B cell (primary cell): ENCODE measurements at places on chromosomes 4 and X.

- DNase-seq = no peak
Measured at GRCh38 chr4:8370835-8371595, 69.5 kb downstream of the ACOX3 start.

DNA sequence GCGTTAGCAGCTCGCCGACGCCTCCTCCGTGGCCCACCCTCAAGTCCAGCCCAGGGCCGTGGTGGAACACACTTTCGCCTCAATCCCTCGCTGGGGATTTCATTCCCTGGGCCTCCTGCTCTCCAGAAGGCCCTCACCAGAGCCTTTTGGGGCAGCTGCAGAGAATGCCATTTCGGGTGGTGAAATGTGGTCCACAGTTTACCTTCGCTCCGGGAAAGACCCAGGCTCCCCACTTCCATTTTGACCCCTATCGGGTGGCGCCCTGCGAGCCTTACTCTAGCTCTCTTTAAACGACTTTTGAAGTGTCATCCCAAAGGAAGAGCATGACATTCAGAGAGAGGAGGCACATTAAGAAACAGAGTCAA is 496 bp downstream of the SH2D1A start:
- DNase-seq = no peak

- DNase-seq = no peak
Measured at GRCh38 chrX:133881007-133881406, 104.4 kb downstream of the GPC3 start.

- no peak for DNase-seq
Measured at GRCh38 chr4:23614284-23614892, 275.5 kb downstream of the PPARGC1A start.

GRCh38 chr4:158163941-158164767 is 8.7 kb downstream of the GASK1B start:
- DNase-seq = no peak

GRCh38 chrX:49829016-49829415 is at the start of gene PAGE4:
Gene PAGE4 (plus strand): TSS chrX:49829303. CDS start chrX:49830429, 1,126 bp downstream.
- DNase-seq = no peak

- DNase-seq = no peak
Measured at GRCh38 chr4:53788011-53788410, 196.7 kb upstream of the LNX1 start.

- DNase-seq = no peak
Measured at GRCh38 chrX:152418025-152418424, 33.1 kb downstream of the GABRA3 start.

- no peak for DNase-seq
Measured at GRCh38 chr4:75058486-75058885, 125.6 kb downstream of the PARM1 start.

GRCh38 chr4:168647646-168648375 is 151.0 kb downstream of the PALLD start:
- no peak for DNase-seq

GRCh38 chr4:155571184-155571944 is 95.3 kb upstream of the GUCY1A1 start:
- no peak for DNase-seq

GRCh38 chr4:152168987-152169616 is 366.8 kb downstream of the FBXW7 start:
- DNase-seq = no peak

GRCh38 chr4:14168919-14169318 is 541.4 kb upstream of the BOD1L1 start:
- no peak for DNase-seq

DNA sequence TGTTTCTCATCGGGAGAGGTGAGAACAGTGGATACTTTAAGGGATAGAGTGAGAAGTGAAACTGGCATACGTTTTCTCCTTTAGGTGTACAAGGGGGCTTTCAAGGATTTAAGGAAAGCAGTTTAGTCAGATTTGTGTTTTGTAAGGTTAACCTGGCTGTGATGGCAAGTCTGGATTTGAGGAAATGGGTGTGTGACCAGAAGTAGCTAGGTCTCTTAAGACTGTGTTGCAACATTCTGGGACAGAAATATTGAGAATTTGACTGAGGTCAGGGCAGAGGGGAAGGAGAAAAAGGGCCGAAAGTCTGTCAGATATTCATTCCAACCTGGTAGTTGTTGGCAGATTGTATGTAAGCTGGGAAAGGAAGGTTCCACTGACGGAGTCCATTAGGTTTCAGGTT is 10.4 kb upstream of the GABRE start:
- DNase-seq = no peak

GRCh38 chrX:10110984-10111363 is 45.8 kb upstream of the CLCN4 start:
- DNase-seq = peak; percentile 87

- no peak for DNase-seq
Measured at GRCh38 chrX:14243823-14244222, 214.1 kb upstream of the GEMIN8 start.

- no peak for DNase-seq
Measured at GRCh38 chr4:47674144-47674543, 163.7 kb downstream of the CORIN start.

DNA sequence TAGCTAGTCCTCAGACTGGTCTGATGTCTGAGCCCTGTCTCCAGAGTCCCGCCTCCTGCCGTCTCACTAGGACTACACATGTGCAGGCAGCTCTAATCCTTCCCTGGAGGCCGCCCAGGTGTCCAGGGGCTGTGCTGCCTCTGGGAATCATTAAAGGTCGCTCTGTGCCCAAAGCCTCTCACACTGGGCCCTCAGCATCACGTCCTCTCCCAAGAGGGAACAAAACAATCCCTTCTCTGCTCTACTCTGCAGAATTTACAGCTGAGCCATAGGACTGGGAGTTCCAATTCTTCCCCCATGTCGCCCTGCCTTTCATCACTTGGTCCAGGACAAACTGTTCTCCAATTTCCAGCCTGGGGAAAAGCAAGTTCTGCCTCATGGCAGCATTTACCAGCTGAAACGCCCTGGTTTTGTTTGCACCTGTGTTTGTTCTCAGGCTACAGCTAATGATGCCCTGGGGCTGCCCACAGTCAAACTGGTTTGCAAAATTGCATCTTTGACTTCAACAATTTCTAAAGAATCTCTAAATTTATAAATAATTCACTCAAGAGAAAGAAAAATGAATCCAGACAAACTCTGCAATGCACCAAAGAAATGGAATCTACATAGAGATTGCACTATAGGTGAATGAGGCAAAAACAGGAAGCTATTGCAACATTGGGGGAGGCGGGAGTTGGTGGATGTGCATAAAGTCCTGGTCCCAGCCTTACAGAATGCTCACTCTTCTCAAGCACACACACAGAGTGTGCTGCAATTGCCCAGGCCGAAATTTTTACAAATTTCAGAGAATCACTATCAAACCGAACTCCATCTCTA is 7.2 kb upstream of the MRFAP1 start:
- no peak for DNase-seq

DNA sequence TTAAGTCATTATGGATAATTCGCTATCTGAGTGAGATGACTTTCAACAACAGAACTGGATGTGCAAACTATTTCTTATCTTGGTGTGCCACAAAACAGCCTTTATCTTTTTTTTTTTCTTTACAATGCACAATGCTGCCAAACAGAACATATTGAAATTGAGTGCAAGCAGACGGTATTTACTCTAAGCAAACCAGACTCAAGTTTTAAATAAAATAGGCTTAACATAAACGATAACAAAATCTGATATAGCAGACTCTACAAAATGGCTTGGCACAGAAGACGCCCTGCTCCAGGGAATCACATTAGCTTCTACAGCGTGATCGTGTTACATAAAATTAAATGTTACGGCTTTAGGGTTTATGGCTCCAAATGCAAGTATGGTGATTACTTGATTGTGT is 9.6 kb upstream of the STK32B start:
- no peak for DNase-seq

- DNase-seq = peak; percentile 10
Measured at GRCh38 chr4:76087007-76087769, 12.7 kb downstream of the ART3 start.

GRCh38 chrX:150690126-150690525 is 3.1 kb upstream of the MTMR1 start:
- no peak for DNase-seq

DNA sequence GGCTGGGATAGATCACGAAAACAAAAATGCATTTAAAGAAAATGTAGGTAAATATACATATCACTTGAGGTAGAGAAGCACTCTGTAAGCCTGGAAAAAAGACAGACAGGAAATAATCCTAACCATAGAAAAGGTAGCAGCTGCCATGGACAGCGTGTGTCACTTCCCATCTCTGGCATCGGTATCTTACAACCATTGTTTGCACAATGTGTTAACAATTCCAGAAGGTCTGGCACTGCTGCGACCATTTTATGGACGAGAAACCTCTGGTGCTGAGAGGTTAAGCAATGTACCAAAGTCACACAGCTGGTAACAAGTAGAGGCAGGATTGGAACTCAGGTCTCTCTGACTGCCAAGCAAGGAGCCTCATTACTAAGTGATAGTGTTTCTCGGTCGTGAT is 1.7 kb upstream of the MTNR1A start:
- no peak for DNase-seq

DNA sequence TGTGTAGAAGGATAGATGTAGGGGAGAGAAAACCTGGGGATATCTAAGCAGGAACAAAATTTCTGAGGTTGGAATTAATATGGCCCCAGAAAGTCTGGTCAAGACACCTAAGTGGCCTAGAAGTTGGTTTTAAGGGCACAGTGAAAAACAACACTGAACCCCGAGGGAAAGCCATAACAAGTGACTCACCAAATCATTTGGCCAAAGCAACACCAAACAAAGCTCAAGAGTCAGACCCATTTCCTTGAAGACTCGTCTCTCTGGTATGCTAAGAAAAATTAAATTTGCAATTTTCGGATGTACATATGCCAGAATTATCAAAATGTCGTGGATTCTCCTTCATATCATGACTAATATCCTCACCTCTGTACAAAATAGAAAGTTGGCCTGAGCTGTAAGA is 162.9 kb downstream of the SMIM20 start:
- no peak for DNase-seq

DNA sequence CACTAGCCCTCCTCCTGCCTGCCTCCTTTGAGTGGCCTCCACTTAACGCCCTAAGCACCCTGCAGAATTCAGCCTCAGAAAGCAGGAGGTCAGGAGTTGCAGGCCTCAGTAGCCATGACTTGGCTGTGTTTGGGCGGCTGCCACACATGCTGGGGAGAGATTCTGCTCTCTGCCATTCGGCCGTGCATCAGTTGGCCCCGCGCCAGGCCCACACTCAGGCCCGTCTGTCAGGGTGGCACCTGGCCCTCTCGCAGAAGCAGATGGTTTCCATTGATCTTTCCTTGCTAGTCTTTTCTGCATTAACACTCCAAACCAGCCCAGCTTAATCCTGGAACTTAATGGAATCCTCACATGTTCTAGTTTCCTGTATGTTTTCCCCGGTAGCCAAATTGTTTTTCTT is 30.7 kb upstream of the ATP6AP2 start:
- DNase-seq = no peak

GRCh38 chr4:10569491-10569890 is 112.3 kb upstream of the ZNF518B start:
- DNase-seq = no peak

GRCh38 chr4:177441061-177441802 is 1.0 kb downstream of the AGA start:
- peak; percentile 47 for DNase-seq

DNA sequence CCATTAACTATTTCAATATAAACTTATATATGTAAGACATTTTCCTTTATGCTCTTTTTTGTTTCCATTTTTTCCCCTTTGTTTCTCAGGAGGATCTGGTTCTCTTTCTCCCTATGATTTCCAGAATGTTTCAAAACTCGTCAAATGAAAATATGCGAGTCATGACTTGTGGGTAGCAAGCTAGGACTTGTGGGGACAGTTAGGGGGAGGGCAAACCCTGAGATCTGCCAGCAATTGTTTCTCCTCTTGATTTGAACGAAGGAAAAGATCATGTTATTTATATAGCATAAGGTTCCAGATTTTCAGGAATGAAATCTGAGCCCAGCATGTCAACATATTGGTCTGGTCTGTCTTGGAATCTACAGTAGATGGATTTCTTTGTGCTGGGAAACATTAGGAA is 28.9 kb upstream of the GPC4 start:
- no peak for DNase-seq

GRCh38 chr4:148757171-148757570 is 315.0 kb upstream of the NR3C2 start:
- DNase-seq = no peak

GRCh38 chr4:119105605-119106004 is 30.0 kb upstream of the MYOZ2 start:
- DNase-seq = no peak

- DNase-seq = no peak
Measured at GRCh38 chrX:1295550-1295949, 26.9 kb downstream of the CSF2RA start.

DNA sequence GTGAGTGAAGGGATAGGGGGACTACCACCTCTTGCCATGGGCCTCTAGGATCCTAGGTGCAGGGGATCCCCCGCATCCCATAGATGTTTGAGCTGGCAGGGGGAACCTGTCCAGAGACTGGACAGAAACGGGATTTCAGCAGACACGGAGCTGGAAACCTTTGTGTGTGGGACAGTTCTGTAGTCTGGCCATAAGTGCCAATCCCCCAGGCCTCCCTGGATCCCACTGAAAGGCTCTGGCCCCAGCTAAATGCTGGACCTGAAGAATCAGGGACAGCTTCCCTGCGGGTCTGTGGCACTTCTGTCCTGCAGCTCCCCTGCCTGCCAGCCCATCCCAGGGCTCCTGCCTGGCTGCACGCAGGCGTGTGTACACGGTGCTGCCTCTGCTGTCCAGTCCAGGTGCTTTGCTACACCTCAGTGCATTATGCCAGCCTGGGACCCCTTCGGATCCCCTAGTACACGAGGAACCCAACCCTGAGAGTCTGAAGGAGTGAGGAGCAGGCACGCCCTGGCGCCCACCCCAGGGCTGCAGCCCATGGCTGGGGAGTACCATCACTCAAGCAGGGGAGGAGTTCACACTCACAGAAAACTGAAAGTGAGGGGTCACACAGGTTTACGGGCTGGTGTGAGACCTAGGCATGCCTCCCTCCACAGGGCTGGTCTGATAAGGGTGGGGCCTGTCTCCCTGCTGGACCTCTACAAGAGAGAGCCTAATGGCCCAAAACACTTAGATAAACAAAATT is 703.0 kb downstream of the ARAP2 start:
- DNase-seq = no peak

GRCh38 chrX:34300871-34301270 is 168.8 kb upstream of the FAM47A start:
- peak; percentile 3 for DNase-seq
